Stimulated activated CD4-positive, alpha-beta T cell treated with anti-CD3 and anti-CD28 coated beads, TNF-alpha, amount 100 ng/mL, for 4 hours (primary cell): ENCODE measurements at places on chromosomes 11 and 22.
A peak's percentile ranks its signal among the peaks of the same experiment; 100 is the strongest.

GRCh38 chr11:62921573-62922188 lies 518 bp upstream of the CHRM1 start:
- no peak for DNase-seq

DNA sequence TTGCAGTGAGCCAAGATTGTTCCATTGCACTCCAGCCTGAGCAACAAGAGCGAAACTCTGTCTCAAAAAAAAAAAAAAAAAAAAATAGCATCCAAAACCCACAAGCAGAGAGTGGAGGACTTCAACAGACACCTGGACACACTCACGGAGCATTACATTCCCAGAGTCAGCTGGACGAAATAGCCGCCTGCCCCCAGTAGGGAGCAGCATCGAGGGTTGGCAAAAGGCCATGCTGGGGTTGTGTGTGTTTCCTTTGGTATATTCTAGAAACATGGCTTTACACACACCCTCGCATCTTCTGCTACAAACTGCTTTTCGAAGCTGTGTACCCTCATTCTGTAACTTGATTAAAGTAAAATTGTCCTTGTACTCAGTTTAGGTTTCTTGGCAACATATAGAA lies 5.3 kb downstream of the ADA2 start:
- DNase-seq: peak; percentile 31

DNA sequence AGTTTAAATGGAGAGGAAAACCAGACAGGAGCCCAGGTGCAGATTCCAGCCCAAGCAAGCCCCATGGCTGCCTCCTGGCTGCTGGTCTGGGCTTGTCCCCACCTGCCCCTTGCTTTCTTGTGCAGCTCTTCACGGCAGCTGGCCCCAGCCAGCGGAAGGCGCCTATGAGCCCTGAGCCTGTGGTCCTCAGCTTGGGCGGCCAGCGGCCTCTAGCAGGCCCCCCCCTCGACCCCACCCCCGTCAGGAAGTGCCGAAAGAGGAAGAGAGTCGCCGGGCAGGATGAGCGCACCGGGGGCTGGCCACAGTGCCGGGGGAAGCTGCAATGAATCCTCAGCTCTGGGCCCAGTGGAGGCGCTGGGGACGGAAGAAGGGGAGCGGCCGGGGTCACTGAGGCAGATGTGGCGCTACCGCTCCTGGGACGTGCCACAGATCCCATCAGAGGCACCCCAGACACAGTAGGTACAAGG lies 2.1 kb upstream of the DGKZ start:
- DNase-seq: no peak

DNA sequence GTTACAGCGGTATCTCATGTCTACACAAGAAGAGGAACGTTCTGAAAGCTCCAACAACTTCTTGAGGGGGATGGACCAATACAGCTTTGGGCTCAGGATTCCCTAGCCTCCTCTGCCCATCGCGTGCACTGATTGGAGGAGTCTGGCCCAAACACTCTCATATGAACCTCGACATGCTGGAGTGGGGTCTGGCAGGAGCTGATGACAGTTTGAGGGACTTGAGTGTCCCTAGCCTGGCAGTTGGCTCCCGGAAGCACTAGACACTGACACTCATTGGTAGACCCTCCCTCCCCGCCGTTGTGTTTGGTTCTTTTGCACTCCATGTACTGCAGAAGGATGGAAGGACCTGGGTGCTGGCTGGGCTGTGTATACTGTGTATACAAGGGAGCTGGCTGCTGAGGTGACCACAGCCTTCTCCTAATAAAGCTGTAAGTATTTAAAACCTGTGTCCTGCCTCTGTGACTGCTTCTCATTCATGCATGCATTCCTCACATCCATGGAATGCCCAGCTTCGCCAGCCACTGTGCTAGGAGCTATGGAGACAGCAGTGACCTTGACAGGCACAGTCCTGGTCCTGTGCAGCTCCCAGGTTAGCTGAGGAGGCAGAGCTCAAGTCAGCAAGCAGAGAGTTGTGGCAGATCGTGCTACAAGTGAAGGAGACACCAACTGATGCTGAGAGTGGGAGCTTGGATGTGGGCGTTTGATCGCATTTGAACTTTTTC lies 27.9 kb downstream of the ADAMTS15 start:
- no peak for DNase-seq

DNA sequence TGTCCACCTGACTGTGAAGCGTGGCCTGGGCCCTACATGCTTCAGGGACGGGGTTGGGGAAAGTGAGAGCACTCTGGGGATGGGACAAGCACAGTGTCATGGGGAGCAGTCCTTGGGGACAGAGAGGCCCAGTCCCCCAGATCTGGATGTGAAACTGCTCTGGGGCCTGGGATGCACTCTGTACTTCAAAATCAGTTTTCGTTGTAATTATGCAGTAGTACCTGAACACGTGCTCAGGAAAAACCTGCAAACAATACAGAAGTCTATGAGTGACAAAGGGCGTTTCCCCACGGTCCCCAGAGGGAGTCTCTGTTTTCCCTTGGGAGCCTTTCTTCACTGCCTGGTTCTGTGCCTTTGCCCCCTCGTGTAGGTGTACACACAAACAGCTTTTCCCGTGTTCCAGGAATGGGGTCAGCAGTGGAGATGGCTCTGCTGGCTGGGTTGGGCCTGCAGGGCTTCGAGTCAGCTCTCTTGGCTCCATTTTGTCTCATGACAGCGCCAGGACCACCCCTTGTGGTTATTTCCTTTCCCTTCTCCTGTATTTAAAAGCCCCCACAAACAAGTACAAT lies 5.2 kb upstream of the TNFRSF13C start:
- DNase-seq: no peak

- no peak for DNase-seq
These were observed 4.6 kb downstream of the ETS1 start for GRCh38 chr11:128582496-128583366.

DNA sequence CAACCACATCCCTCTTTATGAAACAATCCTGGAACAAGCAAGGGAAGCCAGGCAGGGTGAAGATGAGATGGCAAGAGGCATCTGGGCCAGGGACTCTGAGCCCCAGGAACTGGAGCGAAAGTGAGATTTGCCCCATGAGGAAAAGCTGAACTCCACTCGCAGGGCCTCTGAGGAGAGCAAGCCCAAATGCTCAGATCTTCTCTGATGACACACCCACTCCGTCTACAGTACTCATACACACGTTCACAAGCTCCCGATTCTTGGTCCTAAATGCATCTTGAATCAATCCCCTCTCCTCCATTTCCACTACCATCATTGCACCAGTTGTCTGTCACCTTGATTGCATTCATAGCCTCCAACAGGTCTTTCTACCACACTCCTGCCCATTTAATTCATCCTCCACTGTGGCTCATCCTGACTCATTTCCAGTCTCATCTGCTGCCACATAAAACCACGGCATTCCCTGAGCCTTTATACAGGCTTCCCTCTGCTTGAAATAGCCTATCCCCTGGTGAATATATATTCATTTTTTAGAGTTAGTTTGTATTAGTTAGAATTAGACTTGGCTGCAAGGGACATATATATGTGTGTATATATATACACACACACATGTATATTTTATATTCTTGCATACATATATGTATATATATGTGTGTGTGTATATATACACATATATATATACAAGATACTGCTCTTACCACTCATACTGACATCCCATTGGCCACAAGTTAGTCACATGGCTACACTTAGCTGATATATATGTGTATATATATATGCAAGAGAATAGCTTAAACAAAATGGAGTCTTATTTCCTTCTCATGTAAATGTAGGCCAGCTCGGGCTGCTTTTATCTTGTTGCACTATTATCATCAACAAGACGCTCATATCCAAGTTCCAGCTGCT lies 1.4 kb upstream of the APOA5 start:
- DNase-seq: no peak
